Stromal cell of bone marrow (primary cell): ENCODE measurements at places on chromosomes 12 and 14.

DNA sequence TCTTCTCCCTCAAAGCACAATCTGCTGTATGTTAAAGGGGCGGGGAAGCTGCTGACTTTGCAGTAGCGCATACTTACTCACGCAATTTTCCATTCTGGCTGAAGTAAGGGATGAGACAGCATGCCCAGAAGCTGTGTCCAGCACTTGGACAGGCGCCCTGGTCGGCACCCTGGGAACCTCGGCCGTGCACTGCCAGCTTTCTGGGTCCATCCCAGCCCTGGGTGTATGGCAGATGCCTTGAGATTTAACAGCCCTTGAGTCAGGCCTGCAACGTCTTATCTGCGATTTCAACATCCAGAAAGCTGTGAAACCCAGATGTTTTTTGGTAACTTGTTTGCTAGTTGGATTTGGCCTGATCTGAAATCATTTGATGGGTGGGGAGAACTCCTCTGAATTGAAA lies 16.1 kb downstream of the EML1 start:
- peak; percentile 90 for DNase-seq

GRCh38 chr14:88430976-88431375 lies 45.5 kb downstream of the SPATA7 start:
- no peak for DNase-seq

GRCh38 chr14:63428486-63428885 lies 109.8 kb upstream of the GPHB5 start:
- no peak for DNase-seq

GRCh38 chr14:55731881-55732498 lies 152.0 kb downstream of the KTN1 start:
- no peak for DNase-seq

DNA sequence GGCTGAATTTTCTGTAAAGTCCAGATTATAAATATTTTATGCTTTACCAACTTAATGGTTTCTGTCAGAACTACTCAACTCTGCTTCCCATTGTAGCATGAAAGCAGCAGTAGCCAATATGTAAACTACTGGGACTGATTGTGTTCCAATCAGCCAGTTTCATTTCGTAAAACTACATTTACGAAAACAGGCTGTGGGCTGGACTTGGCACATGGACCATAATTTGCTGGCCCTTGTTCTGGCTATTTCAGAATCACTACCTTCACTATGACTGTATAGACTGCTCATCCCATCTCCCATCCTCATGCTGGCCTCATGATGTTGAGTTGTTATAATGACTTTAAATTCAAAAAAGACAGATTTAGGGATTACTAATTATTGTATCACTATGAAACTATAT lies 38.7 kb downstream of the FAR2 start:
- DNase-seq = peak; percentile 51

DNA sequence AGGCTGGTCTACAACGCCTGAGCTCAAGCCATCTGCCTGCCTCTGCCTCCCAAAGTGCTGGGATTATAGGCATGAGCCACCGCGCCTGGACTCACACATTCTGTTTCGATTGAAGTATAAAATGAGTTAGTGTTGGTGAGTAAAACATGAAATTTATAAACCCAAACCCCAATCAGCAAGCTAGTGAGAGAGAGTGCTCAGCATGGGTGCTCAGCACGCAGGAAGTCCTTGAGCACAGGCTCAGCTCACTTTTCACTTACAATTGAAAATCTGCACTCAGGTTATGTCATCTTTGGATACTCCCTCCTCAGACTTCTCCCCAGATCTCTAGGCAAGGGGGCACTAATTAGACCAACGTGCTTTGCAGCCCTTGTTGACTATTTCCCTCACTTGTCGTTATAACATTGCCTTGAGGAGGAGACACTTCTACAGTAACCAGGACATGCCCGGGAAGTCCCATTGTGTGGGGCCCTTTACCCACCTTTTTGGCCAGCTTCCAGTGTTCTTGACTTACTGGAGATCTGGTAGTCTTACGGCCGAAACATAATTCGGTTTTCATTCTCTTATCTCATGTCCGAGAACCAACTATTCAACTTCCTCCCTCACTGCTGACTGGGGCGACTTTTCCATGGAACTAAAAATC lies 68.5 kb upstream of the AMN1 start:
- DNase-seq = no peak

- DNase-seq = no peak
These were observed 52.2 kb downstream of the PHETA1 start for GRCh38 chr12:111316671-111317070.

DNA sequence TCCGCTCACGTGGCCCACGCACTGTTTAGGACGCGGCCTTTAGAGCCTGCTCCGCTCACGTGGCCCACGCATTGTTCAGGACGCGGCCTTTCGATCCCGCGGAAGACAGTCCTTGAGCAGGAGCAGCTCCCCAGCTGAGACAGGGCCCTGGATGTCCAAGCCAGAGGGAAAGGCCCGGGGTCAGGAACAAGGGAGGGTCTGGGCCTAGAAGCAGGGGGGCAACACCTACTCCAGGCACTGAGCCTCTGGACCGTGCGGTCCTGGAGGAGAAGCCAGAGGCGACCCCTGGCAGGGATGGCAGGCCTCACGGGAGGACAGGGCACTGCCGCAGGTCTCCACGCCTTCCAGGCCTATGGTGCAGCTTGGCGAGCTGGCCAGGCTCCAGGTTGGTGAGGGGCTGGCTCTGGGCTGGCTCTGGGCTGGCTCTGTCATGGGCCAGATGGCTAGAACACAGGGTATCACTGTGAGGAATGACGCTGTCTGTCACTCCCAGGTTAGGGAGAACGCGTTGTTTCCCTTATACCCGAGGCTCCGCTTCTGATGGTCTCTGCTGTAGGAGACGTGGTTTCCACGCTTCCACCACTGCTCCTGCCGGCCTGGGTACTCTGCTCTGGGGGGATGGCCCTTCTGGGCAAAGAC lies 341.7 kb downstream of the TMEM121 start:
- DNase-seq = no peak

- DNase-seq = no peak
These were observed 219.5 kb downstream of the KLHL28 start for GRCh38 chr14:44742202-44742601.

DNA sequence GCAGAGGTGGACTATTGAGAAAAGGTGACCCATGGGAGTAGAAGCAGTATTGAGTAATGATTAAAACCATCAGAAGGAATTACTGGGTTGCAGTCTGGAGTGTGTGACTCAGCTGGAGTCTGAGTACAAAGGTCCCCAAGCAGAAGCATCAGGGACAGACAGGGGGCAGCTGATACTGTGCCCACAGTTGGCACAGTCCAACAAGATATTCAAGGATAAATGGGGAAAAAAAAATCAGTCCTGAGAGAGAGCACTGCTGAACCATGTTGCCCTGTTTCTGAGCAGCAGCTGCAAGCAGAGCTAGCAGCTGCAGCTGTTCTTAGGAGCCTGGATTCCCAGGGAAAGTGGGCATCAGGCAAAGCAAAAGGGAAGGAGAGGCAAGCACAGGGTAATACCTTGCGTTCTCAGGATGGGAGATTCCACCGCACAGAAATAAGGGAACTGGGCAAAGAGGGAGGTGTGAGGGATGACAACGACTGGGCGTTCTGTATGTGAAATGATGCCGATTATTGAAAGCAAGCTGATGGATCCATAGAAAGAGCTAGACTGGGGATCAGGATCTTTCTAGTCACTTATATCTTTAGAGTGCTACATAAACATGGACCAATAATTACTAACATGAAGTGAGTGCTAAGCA lies 17.7 kb downstream of the NEUROD4 start:
- no peak for DNase-seq

DNA sequence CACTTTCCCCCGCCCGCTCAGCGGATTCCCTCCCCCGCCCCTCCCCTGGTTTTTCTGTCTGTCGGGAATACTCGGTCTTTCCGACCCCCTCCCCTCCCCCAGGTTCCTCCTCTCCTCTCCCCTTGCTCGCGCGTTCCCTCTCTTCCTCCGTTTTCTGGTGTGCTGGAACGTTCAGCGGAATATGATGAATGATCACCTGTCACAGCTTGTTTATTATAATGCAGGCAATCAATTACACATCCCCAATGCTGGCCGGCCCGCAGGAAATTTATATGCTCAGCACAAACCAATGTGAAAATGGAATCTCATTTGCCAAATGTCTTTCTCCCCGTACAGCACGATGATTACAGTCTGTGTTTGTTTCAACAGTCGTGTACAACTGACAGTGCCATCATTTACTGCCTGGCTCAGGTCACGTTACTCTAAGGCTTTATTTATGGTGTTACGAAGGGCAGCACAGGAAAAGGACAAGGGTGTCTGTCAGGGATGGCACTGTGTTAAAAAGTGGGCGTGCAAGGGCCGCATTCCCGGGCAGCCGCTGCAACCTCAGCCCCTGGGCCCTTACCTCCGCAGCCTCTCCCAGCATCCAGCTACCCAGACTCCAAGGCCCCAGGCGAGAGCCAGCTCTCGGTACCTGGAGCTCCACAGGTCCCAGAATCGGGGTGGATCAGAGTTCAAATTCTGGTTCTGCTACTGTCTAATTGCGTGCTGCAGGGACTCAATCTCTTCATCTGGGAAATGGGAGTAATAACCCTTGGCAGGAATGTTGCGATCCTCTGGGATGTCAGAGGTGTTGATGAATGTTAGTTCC lies 24.7 kb upstream of the MAP1LC3B2 start:
- no peak for DNase-seq

- no peak for DNase-seq
These were observed 9.3 kb upstream of the DLK1 start for GRCh38 chr14:100717386-100717785.

DNA sequence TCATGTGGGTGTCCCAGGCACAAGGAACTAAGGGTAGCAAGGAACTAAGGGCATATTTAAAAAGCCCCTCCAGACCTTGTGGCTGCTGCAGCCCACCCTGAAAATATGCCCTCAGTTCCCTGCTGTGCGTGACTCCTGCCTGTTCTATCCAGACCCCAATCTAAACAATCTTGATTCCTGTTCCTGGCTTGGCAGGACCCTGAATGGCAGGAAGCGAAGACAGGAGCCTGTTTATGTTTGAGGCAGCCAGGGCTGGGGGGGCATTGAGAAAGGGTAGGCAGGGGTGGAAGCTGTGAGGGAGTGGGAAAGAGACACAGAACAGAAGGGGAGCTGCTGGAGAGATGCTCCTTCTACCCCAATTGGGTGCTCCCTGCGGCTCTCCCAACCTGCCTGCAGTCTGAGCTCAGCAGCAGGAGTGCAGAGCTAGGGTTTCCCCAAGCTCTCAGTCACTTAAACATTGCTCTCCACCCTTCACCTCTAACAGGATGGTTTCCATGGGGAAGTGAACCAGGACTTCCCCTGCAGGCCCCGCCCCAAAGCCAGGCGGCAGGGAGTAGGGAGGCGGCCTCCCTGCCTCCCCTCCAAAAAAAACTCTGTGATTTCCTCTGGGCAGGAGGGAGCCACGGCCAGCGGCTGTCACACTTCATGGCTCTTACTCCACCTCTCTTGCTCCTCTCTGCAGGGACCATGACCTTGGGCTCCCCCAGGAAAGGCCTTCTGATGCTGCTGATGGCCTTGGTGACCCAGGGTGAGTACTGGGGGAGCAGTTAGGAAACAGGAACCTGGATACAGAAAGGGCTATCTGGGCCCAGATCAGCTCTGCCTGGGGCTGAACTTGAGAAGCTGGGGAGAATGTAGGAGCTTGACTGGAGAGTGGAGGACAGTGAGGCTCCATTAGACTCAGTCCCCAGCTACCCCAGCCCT lies 4.7 kb downstream of the ACVRL1 start:
- no peak for DNase-seq

DNA sequence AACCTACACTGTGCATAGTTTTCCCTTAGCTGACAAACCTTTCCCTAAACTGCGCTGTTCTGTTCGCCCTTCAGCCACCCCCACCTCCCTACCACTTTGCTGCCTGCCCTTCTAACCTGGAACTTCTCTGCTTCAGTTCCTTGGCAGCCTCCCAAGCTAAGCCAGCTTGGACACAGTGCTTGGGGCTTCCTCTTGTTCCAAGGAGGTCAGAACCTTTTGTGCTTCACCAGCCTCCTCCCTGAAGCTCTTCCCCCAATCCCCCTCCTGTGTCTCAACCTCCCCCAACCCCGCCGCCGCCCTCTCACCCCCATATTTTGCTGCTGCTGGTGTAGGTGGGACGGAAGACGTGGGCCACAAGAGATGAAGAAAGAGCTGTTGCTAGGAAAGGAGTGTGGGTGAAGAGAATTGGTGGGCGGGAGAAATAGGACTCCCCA lies 8.1 kb upstream of the RIC8B start:
- DNase-seq = no peak

DNA sequence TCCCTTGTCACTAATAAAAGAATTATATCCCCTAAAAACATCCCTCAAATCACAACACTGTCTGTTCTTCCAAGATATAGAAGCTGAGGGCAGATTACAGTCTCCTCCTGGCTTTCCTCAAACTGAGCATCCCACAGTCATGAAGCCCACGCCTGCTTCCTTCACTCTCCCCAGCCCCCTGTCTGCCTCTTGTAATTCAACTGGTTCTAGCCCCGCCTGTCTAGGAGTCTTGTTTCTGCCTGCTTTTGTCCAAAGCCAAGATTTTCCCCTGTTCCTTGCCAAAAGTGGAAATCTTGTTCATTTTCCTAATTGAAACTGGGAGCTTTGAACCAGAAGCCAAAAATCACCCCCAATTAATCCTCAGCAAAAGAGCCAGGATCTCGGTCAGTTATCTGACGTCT lies 35.9 kb upstream of the PWP1 start:
- no peak for DNase-seq

- no peak for DNase-seq
These were observed 4.0 kb downstream of the NCOR2 start for GRCh38 chr12:124563401-124563800.

DNA sequence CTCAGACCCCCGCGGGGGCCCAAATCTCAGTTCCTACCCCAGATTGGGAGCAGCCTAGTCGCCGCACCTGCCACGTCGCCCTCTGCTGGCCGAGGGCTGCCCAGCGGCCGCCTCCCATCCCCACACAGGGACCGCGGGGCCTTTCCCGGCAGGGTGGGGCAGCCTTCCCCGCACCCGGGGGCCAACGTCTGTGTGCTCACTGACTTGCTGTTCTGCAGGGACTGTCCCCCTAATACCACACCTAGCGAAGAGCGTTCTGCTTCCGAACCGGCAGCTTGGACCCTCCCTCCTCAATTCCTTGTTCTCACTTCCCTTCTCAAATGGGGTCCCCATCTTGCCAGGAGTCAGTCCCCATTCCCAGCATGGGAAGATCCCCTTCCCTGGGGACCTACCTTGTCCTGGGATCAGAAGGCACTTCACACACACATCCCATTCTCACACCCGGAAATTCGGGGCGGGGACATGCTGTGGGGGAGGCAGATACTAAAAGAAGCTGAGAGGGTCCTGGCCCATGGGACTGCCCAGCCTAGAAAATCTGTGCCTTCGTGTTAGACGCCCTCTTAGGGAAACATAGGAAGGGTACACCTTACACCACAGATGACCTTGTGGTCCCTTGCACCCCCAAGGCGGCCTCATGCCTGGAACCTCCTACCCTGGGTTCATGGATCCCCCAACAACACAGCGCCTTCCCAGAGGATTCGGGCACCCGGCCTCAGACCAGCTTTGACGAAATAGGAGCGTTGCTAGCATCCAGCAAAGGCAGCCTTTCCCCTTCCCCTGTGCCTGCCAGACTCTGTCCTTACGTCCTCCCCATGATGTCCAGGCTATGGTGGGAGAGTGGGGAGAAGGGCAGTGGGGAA lies 16.4 kb downstream of the ACVRL1 start:
- no peak for DNase-seq

GRCh38 chr14:68550338-68550715 lies 242.5 kb downstream of the ZFP36L1 start:
- no peak for DNase-seq

GRCh38 chr12:93683410-93683809 lies 6.2 kb downstream of the CRADD start:
- DNase-seq = no peak
